ENCODE measurements at places on chromosomes 1 and 21.

DNA sequence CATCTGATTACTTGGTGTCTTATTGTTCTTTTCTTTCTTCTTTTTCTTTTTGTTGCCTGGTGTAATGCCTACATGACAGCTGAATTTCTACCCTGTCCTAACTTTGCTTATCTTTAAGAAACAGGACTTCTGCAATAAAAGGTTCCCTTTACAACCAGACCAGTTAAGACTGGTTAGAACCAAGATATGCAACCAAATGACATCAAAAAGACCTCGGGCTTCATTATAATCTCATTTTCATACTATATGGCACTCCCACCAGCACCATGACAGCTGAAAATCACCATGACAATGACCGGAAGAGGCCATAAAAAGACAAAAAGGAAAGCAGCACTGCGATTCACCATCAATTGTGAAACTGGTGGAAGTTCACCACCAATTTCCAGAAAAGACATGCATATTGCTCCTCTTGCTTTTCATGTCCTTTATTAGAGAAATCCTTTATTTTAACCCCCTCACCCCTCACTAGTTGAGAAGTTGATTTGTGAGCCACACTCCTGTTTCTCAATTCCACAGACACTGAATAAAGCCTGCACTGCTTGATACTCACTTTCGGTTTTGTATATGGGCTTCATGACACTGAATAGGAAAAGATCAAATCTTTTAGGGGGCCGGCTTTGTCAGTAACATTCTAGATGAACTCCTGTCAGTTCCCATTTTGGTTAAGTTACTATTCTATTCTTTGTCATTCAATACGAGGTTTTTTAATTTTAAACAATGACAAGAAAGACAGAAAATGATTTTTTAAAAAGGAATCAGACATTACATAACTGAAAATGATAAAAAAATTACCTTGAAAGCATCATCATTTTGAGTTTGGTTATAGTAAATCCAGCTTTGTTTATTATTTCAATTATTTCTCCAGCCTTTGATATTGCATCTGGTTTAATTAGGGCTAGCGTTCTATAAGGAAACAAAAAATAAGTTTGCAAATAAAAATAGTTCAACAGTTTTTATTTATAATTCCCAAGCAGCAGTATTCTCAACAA, 58.1 kb downstream of the NME7 start:
- DNase-seq = no peak

GRCh38 chr1:39453603-39454002, 37.8 kb upstream of the BMP8A start:
- DNase-seq = no peak

DNA sequence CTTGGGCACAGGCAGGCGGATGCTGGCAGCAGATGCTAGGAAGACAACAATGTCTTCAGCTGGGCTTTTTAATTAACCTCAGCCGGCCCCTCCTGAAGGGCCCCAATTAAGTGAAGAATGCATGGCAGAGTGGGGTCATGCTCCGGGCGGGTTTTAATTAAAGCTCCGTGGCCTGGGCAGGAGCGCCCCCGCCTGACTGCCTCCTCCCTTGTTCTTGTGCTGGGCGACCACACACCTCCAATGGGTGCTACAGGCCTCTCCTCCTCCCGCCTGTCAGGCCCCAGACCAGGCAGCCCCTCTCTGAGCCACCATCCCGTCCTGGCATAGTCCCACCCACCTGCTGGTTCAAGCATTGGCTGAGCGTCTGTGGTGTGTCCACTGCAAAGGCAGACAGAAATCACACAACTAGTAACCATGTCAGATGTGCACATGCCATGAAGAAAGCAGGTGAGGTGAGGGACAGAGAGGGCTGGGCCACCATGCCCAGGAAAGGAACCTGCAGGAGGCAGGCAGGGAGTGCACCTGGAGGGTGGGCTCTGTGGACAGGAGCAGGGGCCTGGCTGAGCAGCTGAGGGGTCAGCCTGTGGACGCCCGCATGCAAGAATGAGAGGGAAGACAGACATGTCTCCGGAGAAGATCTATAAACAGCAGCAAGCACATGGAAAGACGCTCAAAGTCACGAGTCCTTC, 8.5 kb upstream of the ARF1 start:
- no peak for DNase-seq

DNA sequence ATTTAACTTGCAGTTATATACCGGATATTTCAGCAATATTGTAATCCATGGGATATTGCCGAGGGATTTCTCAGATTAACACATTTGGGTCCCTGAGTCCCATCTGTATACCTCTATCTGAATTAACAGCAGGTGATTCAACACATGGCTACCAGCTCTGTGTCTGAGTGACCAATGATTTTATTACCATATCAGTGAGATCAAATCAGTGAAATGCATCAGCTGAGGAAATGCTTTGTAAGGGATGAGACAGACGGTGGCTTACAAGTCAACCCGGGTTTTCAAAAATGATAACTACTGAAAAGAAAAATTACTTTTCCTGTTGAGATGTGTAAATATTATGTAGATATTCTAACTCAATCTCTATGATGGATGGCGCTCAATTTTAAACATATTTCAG, 504.1 kb upstream of the PKN2 start:
- no peak for DNase-seq

DNA sequence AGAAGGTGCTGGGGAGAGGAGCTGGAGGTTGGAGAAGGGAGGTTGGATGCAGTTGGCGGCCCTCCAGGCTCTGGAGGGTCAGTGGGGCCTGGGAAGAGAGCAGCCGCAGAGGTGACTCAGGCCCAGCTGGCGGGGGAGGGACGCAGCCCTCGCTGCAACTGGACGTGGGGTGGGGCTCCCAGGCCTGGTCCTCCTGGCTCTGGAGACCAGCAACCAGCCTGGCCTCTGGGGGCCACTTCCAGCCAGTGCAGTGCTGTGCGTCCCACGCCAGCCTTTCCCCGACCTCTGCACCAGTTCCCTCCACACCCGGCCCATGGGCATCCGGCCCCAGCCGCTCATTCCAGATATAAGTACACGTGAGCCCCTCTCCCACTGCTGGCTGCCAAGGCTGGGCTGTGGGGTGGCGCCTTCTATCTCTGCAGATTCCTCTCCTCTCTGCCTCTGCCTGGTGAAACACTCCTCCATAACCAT, 38.0 kb upstream of the COL18A1 start:
- no peak for DNase-seq

DNA sequence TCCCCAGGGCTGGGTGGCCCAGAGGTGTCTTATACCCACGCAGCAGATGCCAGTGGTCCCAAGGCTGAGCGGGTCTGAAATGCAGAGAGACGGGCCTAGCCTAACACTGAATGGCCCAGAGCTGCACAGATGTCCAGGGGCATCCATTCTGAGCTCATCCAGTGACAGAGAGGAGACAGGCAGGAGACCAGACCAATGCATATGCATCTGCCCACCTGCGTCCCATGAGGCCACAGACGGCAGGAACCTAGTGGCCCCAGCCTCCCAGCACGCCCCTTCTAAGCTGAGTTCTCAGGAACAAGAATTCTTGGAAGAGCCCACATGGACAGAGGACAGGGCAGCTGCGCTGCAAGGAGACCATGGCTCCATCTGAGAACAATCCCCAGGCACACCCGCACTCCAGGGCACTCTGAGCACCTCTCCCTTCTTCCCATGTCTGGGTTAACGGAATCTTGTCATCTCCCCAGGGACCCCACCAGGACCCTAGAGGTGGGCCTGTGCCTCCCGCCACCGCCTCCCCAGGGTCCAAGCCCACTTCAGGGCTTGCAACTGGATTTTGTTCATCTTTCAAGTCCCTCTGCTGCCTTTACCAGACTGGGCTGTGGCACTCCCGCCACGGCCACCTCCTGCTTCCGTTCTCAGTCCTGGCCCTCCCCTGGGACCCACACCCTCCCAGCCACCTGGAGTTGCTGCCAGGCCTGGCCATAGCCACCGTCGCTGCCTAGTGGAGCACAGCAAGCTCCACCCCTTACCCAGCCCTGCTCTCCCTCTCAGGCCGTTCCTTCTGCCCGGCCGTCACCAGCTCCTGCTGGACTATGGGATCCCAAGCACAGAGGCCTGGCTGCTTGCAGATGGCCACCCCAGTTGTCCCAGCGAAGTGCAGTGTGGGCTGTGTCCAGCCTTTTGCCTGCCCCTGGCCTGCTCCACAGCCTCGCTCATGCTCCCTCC, 3.3 kb downstream of the WNT3A start:
- peak; percentile 23 for DNase-seq

DNA sequence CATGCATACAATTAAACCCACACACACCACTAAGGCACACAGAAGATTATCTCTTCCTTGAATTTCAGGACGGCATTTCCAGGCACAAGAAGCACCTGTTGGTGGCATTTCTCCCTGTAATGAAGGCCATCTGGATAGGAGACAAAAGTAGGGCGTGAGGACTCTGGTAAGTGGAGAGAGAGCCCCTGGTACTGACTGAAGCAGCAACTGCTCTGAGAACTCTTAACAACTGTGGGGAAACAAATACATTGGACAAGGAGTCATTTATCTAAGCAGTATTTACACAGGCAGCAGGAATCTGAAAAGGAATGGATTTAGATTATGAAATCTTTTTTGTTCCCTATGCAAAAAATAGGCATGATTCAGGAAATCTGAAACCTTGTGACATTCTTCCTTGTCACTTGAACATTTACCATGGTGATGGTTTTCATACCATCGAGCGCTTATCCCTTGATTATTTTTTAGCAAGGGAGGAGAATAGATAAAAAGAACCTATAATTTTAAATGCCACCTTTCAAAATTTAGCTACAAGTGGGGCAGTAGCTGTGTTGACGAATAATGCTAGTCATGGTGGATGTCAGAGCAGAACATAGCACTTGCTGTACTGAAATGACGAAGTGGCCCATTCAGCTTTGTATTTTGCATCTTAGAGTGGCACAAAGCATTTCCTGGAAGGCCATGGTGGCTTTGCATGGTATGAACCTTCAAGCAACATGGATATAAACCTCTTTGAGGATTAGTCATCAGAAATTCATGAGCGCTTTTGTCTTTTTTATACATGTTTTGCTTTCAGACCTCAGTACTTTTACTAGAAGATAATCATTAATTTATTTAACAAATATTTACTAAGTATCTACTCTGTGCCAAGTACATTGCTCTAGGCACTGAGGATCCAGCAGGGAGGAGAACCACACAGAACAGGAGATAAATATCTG, 362.0 kb downstream of the ADGRL2 start:
- DNase-seq = peak; percentile 11

- DNase-seq = no peak
These were observed 548 bp upstream of the MFSD2A start for GRCh38 chr1:39954324-39954869.

DNA sequence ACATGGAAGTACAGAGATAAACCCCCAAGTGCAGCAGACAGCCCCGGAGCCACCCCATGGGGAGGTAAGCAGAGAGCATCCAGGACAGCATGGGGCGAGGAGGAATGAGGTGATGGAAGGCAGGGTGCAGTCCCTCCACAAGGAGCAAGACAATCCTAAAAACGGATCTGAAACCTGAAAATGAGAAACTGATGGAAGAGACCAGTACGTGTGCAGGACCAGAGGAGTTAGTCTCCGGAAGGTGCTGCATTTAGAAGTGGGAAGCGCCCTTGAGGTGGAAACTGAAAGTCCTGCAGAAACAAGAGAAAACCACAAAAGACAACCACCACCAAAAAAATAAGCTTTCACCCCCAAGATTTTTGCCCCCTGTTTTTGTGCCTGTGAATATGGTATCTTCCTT, 17.4 kb upstream of the DDOST start:
- DNase-seq = no peak

GRCh38 chr1:31564606-31564989, 11.7 kb upstream of the TINAGL1 start:
- DNase-seq = no peak

Measured in SHP77 (cell line).